ENCODE measurements at places on chromosomes 6 and 20.

GRCh38 chr6:54654381-54654780, 192.2 kb upstream of the FAM83B start:
- DNase-seq, result no peak

- no peak for DNase-seq
Measured at GRCh38 chr6:159821122-159821521, 21.0 kb downstream of the PNLDC1 start.

DNA sequence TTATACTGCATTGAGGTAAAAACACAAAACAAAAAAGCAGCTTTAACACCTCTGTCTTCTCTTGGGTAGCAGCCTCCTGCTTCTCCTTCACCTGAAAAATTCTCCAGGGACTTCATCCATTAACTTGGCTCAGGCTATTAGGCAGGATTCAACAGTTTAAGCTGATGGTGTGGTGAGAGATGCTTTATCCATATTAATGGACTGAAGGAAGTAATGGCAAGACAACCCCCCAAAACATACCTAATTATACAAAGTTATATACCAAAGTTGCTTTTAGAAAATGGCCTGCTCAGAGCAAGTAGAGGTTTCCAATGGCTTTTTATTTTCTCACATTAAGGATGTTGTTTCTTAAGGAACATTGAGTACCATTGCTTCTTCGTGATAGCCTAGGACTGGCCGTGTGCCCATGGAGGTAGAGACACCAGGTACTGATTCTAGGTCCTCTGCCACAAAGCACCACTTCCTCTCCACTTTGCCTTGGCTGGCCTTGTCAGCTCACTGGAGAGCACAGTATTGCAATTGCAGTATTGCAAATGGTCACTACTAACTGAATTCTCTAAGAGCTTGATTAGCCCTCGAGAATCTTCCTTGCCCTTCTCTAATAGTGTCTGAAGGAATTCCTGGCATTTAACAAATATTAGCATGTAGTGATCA, 7.3 kb downstream of the EDN1 start:
- DNase-seq, result no peak

GRCh38 chr6:148790817-148791216, 44.0 kb downstream of the UST start:
- DNase-seq, result no peak

DNA sequence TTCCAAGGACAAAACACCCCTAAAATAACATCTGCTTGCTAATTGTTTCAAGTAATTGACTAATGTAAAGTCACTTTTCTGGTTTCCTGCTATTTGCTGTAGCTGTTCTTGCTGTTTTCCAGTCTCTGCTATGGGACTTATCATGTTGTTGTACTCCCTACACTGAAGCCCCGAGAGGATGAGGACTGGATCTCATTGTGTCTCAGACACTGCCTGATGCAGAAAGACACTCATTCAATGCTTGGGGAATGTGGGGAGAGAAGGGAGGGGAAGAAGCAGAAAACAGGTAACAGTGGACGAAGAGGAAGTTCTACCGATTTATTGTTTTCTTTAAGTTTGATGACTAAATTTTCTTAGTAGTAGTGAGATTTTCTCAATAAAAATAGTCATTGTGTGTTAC, 79.8 kb downstream of the DOK5 start:
- DNase-seq, result no peak

DNA sequence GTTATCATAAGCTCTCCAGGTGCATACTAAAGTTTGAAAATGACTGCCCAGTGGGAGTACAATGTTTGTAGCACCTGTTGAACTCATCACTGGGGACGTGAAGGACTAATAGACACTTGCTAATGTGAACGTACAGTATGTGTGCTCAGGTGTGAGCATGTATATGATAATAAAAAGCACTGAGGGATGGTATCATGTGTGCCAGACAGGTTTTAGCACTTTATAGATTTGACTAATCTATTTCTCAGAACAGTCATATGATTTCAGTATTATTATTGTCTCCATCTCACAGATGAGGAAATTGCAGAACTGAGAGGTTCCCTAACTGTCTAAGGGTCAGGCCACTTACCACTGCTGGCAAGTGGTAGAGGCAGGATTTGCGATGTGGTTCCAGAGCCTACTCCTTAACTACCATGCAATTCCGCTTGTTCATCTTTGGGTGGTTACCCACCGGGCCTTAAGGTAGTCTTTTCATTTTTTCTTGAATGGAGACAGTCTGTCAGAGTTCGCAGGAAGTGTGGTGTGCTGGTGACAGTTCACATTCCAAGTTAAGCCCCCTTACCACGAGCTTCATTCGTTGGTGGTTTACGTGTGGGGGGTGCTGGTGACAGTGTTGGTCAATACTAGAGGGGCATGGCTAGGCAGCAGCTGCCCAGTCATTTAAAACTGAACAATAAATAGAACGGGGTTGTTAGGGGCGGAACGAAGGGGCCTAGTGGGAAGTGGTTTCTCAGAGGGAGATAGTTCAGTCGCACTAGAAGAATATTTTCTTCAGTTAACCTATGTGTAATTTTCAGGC, 46.8 kb downstream of the RREB1 start:
- no peak for DNase-seq
